Neuronal stem cell (in vitro differentiated cells): ENCODE measurements at places on chromosomes 12 and 14.

DNA sequence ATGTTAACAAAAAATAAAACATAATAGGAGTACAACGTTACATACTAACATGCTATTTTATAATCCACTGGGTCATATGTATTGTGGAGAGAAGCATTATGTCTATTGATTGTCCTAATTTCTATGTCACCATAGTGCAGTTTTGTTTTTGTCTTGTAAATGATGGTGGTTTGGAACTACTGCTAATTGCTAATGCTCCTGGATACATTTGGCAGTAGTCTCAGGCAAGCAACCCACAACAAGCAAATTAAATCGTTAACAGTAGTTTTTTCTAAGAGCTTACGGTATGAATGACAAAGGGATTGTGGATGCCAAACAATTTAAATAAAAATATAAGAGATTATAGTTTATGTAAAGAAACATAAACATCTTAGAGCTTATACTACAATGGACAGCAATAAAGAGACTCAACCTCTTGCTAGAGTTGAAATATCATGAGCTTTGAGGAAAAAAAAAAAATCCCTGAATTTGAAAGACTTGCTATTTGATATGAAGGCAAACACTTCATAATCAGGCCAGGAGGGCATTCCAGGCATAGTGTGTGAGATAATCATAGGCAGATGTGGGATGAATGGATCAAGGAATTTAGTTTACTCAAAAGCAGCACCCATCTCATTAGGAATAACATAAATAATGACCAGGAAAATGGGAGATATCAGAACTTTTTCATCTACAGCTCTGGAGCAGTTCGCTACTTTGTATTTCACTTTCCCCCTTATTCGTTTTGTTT, 181.3 kb downstream of the CCDC59 start:
- no peak for DNase-seq

DNA sequence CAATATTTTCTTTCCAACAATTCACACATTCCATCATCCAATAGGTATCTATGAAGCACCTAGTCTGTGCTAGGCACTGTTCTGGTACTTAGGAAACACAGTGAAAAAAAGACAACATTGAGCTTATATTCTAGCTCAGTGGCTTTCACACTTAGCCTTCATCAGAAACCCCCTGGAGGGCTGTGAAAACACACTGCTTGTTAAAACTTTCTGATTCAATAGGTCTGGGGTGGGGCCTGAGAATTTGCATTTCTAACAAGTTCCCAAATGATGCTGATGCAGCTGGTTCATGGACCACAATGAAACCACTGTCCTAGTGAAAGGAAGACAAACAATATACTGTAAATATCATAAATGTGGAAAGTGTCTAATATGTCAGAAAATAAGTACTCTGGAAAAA, 5.9 kb downstream of the VTI1B start:
- no peak for DNase-seq

- DNase-seq: no peak
Measured at GRCh38 chr12:123033392-123034021, 53.0 kb downstream of the ARL6IP4 start.

- no peak for DNase-seq
Measured at GRCh38 chr12:79046021-79046420, 181.4 kb downstream of the SYT1 start.

DNA sequence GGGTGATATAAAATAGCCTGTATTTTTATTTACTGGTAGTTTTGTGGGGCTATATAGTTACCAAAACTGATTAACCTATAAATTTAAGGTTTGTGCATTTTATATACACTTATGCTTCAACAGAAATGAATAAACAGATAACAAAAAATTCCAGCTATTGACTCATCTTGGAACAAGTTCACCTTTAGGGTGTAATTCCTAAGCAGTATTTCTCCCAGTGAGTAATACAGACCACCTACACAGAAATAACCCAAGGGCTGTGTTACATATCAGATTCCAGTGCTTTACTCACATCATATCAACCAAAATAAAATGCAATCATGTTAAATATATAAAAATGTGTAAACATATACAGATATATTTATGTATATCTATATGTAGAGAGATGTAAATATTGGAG, 345.6 kb downstream of the ADAMTS20 start:
- no peak for DNase-seq

GRCh38 chr12:52901715-52902541, 2.9 kb downstream of the KRT8 start:
- DNase-seq: no peak

DNA sequence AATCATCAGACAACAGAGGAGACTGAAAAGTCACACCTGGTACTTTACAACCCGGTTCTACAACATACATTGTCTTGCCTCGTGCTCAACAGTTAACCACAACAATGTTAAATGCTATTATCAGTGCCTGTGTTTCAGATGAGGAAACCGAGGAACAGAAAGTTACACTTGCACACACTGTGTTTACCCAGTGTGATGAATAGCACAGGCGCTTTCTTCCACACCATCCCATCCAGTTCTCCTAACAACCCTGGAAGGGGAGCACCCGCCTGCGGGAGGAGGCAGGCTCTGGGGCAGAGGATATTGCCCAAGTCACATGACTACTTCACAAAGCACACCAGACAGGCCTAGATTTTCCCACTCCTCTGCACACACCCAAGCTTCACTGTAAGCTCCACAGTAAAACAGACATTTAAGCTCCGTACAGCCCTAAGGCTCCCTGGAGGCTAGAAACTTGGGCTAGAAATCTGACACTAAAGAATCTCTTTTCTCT, 21.8 kb downstream of the NCKAP5L start:
- no peak for DNase-seq

DNA sequence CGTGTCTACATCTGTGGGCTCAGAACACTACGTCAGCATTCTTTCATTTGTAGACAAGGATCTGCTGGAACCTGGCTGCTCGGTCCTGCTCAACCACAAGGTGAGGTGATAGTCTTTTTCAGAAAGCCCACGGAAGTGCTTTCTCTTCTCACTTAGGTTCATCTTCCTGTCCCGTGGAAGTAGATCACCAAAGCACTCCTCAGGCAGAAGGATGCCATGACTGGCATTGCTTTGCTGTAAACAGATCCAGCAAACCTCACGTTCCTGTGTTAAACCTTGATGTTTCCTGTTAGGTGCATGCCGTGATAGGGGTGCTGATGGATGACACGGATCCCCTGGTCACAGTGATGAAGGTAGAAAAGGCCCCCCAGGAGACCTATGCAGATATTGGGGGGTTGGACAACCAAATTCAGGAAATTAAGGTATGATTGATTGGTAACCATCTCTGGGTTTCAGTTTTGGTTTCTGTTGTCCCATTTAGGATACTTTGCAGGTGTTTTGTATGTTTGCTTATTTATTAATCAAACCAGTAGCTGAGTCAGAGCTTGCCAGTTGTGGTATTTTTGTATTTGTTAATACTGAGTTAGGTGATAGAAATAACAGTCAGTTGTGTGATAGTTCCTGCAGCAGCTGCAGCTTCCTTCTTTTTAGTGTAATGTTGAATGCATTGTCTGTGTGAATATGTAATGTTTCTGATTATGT, 7.5 kb downstream of the PSMC1 start:
- no peak for DNase-seq

DNA sequence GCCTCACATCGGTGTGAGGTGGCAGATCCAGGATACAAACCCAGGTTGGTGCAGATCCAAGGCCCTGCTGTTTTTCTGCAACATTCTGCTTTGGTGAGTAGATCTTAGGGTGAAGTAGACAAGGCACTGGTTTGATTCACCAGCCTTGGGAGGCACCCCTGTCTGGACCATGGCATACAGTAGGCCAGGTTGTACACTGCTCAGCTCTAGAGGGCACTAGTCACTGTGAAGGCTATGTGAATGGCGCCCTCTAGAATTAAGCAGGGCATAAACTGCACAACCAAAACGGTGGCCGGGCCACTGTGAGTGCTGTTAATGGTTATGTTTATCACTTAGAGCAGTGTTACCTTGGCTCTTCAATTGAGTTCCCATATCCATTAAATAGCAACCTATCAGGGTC, 280.6 kb upstream of the PWP1 start:
- no peak for DNase-seq
